ENCODE measurements at places on chromosomes 11 and 22.

GRCh38 chr11:21987261-21987660 is 205.6 kb upstream of the ANO5 start:
- no peak for DNase-seq

DNA sequence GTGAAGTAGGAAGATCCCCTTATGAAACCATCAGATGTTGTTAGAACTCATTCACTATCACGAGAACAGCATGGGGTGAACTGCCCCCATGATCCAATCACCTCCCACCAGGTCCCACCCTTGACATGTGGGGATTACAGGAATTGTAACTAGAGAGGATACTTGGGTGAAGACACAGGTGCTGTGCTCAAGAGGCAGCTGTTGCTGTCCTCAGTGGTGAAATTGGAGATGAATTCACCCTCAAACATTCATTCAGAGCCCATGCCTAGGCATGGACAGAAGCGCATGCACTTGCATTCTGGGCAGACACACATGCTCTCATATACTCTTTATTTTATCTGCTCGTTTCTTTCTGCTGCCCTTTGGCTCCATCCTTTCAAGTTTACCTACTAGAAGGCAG is 385.0 kb downstream of the INSC start:
- no peak for DNase-seq

GRCh38 chr11:57792060-57792541 is 30.5 kb downstream of the CTNND1 start:
- no peak for DNase-seq

- DNase-seq: no peak
These were observed 12.4 kb downstream of the ATP5MGL start for GRCh38 chr22:42627981-42628380.

GRCh38 chr11:86483940-86484794 is 109.5 kb downstream of the CCDC81 start:
- DNase-seq: no peak

- DNase-seq: no peak
These were observed 21.2 kb downstream of the PPP6R3 start for GRCh38 chr11:68481579-68482240.

GRCh38 chr22:45159652-45160462 is 3.9 kb upstream of the NUP50 start:
- no peak for DNase-seq

DNA sequence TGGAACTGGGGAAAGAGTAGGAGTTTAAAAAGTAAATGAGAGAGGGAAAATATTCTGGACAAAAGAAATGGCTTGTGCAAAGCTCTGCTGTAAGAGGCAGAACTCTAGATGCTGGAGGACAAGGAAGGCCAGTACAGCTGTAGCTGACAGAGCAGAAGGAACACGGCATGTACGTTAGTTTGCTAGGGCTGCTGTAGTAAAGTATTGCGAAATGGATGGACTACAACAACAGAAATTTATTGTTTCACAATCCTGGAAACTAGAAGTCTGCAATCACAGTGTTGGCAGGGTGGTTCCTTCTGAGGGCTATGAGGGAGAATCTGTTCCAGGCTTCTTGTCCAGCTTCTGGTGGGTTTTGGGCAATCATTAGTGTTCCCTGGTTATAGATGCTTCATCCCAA is 454.4 kb downstream of the NTM start:
- no peak for DNase-seq

DNA sequence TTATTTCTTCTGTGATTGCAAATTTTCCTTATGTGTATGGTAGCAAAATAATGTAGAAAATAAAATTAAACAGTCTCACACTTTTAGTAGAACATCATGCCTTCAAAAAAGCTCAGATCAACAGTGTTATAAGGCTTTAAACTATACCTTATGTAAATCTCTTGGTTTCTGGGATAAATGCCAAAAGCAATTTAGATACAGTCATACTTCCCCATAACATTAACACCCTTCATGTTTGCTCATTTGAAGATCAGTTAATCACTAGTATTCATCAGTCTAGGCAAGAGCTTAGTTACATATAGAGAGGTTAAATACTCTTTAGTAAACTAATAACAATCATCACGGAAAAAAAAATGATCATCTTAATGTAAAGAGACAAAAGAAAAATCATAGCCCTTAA is 421.8 kb upstream of the ANO3 start:
- no peak for DNase-seq

GRCh38 chr11:117059611-117060148 is 38.5 kb downstream of the SIK3 start:
- no peak for DNase-seq

GRCh38 chr11:71453037-71453917 is at the start of gene NADSYN1:
NADSYN1 (plus strand) TSS chr11:71453203; CDS start chr11:71453297, 94 bp downstream.
- DNase-seq: peak; percentile 98

DNA sequence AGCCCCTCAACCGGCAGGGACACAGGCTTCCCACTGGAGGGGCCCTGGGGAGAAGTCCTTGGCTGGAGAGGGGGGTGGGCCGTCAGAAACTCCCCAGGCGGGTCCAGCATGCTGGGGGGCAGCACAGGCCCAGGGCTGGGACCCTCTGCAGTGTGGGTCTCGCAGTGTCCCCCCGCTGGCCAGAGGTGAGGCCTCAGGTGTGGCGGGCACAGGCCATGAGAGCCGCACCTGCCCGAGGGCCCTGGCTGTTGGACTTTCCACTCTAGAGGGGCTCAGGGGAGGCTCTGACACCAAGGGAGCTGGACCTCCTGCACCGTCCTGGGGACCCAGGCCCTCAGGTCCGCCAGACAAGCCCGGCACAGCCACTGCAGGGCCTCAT is 10.7 kb upstream of the PIM3 start:
- DNase-seq: no peak

DNA sequence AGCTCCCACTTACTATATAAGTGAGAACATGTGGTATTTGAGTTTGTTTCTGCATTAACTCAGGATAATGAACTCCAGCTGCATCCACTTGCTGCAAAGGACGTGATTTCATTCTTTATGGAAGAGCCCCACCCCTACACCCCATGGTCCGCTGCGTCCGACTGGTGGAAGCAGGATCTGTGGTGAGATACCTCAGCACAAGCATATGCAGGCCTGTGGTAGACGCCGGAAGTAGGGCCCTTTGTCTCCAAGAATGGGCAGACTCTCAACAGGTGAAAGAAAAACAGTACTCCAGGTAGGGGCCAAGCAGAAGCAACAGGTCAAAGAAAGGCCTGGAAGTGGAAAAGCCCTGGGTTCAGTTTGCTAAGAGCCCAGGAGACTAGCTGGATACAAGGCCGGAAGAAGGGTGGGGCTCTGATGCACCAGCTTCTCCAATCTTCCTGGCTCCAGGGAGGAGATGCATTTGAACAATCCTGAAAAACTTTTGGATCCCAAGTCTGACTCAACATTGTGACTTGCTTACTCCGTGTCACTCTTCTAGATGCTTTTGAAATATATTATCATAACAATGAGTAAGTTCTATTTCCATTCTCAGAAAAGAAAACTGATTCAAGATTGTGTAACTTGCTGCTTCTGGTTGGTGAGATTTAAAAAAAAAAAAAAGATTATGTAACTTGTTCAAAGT is 30.4 kb downstream of the NEAT1 start:
- no peak for DNase-seq

DNA sequence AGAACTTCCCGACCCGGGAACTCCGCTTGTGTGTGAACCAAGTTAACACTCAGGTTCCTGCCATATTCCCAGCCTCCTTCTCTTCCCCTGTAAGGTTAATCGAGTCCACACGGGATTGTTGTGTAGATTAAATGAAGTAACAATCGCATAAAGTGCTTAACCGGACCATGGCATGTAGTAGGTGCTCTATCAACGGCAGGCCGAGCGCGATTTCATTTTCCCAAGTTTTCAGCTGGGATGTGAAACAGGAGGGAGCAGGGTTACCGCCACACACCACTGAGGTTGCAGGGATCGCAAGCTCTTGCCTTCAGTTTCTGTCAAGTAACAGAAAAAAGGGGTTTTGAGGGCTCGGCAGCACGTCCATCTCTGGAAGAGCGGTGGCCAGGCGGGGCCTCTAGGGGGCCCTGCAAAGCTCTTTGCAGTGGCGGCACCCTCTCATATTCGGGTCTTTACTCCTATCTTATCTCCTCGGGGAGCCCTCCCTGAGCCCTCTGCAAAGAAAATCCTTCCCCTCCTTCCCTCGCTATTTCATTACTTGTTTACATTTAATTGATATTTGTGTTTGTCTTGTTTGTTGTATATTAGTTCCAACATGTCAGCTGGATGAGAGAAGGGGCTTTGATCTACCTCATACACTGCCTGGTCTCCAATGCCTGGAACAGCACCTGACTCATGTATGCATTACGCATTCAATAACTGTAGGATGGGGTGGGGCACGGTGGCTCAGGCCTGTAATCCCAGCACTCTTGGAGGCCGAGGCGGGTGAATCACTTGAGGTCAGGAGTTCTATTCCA is 816 bp upstream of the PLEKHA7 start:
- DNase-seq: peak; percentile 59

DNA sequence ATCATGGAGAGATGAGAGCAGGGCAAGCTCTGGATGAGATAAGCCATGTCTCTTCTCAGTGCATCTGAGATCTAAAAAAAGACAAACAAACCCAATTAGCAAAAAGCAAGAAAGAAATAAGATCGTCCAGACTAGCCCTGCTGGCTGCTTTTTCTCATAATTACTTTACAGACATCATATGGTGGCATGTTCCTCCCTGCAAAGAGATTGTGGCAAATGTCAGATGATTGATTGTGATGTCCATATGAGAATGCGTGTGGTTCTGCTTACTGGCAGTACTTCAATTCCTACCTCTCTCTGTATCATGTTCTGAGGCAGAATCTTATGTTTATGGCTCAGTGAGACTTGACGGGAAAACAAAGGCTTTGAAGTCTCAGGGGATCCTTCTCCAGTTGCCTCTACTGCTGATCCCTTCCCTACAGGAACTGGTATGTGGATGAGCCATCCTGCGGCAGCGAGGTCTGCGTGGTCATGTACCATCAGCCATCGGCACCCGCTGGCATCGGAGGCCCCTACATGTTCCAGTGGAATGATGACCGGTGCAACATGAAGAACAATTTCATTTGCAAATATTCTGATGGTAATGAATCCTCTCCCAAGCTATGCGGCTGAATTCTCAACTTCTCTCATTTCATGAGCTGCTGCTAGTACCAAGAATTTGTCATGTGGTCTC is 8.8 kb downstream of the LAYN start:
- DNase-seq: no peak

- no peak for DNase-seq
These were observed 4.7 kb downstream of the SLC25A45 start for GRCh38 chr11:65377777-65378176.

DNA sequence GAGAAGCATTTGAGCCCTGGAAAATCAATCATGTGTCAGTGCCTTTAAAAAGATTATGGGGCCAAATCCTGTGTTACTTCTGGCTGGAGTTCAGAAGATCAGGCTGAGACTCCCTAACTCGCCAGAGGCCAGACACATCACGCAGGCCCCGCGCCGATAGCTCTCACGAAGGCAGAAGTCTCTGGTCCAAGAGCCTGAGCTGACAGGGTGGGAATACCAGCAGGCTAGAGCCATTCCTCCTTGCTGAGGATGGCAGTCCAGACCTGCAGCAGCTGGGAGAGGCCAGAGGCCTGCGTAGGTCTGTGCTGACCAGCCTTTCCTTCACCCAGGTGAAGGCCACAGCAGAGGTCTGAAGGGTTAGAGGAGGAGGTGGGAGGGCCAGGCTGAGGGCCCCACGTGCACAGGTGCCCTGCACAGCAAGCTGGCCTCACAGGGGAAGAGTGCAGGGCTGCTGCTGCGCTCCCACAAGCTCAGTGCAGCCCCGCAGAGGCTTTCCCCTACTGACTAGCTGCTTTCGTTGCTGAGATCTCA is 52.9 kb downstream of the ST14 start:
- DNase-seq: peak; percentile 9

GRCh38 chr11:31687861-31688260 is 123.3 kb downstream of the PAX6 start:
- DNase-seq: no peak

DNA sequence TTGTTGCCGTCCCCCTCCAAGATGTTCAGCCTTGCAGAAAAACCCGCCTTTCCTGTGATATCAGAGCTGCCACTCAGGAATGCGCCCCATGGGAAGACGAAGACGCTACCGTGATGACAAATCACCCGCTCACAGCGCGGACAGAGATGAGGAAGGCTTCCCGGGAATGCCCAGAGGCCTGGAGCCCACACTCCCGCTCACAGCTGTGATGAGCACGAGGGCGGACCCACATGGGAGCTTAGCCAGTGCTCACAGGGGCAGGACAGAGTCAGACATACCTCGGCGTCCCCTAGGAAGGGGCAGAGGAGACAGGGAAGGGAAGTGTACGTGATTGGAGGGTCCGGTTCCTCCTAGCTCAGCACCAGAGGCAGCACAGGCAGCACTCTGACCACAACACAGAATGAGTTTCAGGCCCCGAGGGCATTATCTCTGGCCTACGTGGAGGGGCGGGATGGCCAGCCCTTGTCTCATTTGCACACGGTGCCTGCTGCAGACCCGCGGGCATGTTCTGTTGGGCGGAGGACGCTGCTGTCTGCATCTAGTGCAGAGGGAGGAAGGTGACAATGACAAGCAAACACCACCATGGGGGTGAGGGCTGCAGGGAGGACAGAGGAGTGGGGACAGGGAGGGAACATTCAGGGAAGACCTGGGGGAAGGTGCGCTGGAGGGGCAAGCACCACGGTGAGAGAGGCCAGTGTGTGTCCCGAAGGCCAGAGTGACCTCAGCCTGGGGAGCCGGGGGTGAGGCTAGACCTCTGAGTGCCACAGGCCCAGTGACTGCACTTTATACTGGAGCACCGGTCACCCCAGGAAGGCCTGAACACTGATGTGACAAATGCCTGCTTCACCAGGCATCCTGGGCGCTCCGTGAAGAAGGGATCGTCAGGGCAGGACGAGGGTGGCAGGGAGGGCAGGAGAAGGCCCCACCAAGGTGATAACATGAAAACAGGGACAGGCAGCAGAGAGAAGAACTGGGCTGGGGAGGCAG is 79.6 kb downstream of the CELSR1 start:
- no peak for DNase-seq

DNA sequence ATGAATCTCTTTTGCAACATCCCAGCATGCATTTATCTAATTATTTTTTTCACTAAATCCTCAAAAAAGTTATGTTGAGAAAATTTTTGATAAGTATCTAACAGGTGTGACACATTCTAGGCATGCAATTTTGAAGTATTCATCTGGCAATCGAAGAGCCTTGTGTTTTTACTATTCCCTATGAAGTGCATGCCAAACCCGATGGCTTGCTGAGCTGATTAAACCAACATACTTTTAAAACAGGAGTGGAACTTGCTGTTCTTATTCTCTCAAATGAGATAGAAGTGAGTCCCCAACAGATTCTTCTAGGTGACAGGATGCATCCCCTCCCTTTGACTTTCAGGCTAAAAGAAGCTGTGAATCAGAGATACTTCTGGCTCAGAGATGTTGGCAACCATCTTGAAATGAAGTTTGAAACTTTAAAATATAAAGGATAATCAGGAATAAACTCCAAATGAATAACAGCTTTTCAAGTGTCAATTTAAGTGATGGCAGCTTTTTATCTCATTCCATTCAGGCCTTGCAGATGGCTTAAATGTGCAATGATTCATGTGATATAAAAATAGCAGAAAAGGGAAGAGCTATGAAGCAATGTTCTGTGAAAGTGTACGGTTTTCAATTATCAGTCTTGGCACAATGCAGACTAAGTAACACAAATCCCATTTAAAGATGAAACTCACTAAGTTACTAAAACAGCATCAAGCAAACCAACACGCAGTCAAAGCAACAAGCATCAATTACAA is 67.7 kb downstream of the APOL5 start:
- DNase-seq: no peak
